Left lung (tissue), 14 donors: ENCODE measurements at places on chromosomes 7 and 10. TPM values are rescaled to one million over a fixed set of nuclear protein-coding genes. Genes with fewer than 3 reads are reported as not detected.

Gene NPSR1
- polyA plus RNA-seq, result not detected

- DNase-seq, result no peak
Measured at GRCh38 chr10:63703740-63704345, 182.6 kb downstream of the REEP3 start.

DNA sequence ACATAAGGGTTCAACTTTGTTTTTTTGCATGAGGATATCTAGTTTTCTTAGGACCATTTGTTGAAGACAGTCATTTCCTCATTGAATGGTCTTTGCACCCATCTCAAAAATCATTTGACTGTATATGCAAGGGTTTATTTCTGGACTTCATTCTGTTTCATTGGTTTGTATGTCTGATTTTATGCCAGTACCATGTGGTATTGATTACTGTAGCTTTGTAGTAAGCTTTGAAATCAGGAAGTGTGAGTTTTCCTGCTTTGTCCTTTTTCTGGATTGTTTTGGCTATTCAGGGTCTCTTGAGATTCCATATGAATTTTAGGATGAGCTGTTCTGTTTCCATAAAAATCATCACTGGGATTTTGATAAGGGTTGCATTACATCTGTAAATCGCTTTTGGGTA is 63.9 kb downstream of the SND1 start:
- no peak for DNase-seq

DNA sequence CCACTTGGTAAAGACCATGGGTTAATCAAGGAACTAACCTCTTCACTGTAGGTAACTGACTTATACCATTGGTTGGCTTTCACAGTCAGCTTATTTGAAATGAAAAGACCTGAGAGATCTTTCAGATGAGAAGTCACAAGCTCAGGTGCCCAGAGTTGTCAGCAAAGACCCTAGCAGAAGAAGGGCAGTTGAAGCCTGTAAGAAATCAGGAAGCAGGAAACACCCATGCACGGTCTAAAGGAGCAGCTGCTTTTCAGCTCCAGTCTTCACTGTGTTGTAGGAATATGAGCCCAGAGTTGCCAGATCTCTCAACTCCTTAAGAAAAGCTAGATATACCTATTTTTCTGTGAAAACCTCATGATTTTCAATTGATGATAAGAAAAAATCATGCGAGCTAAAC is 130.0 kb downstream of the ARID5B start:
- no peak for DNase-seq

DNA sequence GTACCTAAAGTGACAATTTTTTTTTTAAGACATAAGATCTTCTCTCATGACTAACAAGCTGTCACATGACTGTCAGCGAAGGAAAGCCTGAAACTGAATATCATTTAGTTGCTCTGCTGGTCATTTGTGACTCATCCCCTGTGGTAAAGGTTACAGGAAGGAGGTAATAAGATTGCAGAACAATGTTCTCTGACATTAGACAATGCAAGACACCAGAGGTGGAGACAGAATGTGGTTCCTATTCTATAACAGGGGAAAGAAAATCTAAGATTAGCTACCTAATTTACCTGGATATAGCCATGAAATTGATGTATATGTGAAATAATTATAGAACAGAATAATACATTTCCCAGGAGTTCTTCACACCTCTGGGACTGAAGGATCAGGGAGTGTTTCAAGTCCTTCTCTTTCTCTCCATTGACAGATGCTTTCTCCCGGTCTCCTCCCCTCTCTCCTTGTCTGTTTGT is 47.7 kb downstream of the LRGUK start:
- no peak for DNase-seq

DNA sequence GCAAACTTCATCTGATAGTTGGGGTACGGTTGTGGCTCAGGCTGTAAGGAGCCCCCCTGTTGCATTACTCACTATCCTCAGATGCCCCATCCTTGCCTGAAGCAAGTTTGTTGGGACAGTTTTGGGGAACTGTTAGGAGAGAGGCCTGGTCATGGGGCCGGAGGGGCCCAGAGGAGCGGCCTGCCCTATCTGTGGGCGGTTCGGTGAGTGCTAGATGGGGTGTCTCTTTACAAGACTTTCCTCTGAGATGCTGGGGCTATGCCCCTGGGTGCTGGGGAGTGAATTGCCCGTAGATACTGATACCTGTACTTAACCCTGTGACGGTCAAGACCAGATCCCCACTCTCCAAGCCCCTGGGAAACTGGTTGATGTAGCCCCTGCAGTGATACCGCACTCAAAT is 12.4 kb downstream of the CUX1 start:
- DNase-seq, result no peak

DNA sequence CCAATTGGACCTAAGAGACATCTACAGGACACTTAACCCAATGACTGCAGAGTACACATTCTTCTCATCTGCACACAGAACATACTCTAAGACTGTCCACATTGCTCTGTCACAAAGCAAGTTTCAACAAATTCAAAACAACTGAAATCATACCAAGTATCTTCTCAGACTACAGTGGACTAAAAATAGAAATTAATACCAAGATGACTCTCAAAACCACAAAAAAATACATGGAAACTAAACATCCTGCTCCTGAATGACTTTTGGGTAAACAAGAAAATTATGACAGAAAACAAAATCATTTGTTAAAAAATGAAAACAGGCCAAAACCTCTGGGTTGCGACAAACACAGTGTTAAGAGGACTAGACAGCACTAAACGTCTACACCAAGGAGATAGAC is 24.5 kb downstream of the SNX13 start:
- DNase-seq, result no peak

DNA sequence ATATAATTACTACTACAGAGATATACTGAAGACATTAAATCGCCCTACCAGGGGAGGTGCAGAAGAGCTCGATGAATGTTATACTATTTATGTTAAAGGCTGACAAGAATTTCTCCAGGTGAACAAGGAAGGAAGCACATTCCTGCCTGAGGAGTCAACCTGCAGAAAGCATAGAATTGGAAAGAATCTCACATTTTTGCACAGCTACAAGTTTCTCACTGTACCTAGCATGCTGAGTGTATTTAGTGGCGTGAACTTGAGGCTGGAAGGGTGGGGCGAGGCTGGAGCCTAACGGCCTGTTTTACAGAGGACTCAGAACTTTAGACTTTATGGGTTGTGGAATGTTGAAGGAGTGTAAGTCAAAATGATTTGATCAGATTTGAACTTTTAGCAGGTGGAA is 373.6 kb upstream of the LRGUK start:
- DNase-seq, result no peak

GRCh38 chr10:66586897-66587679 is 338.7 kb upstream of the LRRTM3 start:
- DNase-seq, result no peak

GRCh38 chr7:75734586-75735458 is 3.9 kb downstream of the HIP1 start:
- no peak for DNase-seq

GRCh38 chr7:87561102-87561501 is 39.6 kb downstream of the ABCB1 start:
- DNase-seq, result no peak

Gene KAZALD1
- 9.3 TPM for polyA plus RNA-seq

DNA sequence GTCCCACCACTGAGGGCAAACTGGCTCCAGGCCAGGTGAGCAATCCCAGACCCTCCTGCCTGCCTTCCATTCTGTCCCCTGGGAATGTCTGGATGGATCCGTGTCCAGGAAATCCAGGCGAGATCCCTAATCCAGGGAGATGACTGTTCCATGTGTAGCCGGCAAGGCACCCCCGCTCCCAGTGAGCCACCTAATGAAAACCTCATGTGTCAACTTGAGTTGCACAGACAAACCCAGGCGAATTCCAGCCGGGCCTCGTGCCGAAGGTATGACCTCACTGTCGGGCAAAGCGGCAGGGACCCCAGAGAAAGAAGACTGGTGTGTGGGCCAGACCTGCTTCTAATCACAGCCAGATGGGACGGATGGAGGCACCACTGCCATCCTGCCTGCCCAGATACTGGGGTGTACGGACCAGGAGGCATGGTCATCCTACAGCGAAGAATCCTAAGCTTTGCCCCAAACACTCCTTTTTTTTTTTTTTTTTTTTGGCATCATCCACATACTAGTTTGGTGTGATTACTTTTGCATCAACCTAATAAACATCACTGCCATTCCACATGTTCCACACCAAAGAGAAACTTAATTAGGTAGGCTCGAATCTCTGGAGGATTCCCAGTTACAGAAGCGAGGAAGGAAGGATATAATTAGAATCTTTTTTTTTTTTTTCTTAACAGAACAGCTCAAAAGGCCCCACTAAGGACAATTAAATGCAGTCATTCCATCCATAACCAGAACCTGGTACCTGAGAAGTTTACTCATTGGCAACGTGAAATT is 313.1 kb downstream of the CALN1 start:
- DNase-seq, result no peak

Gene PODXL
- polyA plus RNA-seq, result 55.3 TPM

Gene ABCC2
- polyA plus RNA-seq, result 0.75 TPM

GRCh38 chr7:152674860-152675758 is 832 bp downstream of the XRCC2 start:
- DNase-seq, result peak; percentile 85

DNA sequence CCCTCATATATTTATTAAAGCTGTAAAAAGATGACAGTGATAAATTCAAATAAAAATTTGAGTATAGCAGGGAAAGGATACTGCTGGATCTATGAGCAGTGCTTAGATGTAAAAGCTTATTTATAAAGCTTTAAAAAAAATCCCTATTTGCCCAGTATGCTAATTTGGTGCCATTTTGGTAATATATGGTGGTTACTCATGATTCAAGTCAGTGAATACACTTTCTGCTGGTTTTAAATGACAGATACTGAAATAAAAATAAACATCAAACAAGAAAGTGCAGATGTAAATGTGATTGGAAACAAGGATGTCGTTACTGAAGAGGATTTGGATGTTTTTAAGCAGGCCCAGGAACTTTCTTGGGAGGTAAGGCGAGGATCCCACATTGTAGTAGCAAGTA is 134.4 kb upstream of the SAMD8 start:
- DNase-seq, result no peak

- DNase-seq, result no peak
Measured at GRCh38 chr10:76012716-76013327, 581.4 kb downstream of the LRMDA start.

DNA sequence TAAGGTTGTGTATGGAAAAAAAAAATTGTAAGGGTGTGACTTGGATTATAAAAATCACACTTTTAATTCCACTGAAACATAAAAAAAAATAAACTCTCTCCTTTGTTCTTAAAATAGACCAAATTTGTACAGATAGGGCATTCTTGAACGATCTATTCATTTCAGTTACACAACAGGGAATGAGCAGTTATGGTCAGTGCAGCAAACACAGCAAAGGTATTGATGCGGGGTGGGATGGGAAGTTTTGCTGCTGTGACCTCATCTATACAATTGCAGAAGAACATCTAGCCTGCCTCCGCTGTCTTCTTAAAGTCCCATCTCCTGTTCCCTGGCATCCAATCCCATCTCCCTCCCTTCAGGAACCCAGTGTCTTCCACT is 580.2 kb downstream of the SUGCT start:
- no peak for DNase-seq

- no peak for DNase-seq
Measured at GRCh38 chr10:71575934-71576801, 143.4 kb downstream of the C10orf105 start.

DNA sequence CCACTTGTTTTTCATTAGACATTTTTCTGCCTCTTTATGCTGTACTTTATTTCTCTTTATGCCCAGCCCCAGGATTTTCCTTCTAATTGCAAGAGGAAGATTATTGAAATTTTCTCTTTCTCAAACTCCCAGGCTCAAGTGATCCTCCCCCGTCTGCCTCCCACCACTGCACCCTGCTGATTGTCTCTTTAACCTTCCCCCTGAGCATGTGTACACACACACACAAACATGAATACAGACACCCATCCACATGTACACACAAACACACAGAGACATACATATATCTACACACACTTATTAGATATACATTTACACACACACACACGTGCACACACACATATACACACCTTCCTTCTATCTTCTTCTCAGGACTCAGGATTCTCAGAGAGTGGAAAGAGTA is 37.3 kb upstream of the MAP3K8 start:
- DNase-seq, result no peak

Gene LRWD1
- polyA plus RNA-seq, result 22.2 TPM

GRCh38 chr10:130039141-130039540 is 71.5 kb downstream of the C10orf143 start:
- DNase-seq, result no peak

DNA sequence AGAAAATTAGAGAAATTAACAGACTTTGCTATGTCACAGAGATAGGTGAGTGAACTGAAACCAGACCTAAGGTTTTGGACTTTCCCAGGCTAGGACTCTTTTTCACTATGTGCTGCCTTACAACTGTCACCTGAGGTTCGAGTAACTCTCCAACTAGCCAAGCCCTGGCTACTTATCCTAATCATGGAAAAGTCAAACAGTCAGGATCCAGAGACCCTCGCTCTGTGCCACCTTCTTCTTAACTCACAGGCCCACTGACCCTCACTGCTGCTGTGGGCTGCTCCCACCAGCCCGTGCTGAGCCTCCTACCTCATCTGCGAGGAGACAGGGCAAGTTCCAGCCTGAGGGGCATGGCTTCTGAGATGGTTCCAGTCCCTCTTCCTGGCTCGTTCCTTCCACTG is 211.4 kb upstream of the KLF14 start:
- DNase-seq, result no peak

GRCh38 chr7:119664601-119665000 is 608.4 kb upstream of the KCND2 start:
- DNase-seq, result no peak

- no peak for DNase-seq
Measured at GRCh38 chr10:61164458-61165160, 220.6 kb upstream of the RHOBTB1 start.

- DNase-seq, result no peak
Measured at GRCh38 chr7:124914298-124914697, 15.3 kb downstream of the POT1 start.

Gene PTPN12
- polyA plus RNA-seq, result 157 TPM

DNA sequence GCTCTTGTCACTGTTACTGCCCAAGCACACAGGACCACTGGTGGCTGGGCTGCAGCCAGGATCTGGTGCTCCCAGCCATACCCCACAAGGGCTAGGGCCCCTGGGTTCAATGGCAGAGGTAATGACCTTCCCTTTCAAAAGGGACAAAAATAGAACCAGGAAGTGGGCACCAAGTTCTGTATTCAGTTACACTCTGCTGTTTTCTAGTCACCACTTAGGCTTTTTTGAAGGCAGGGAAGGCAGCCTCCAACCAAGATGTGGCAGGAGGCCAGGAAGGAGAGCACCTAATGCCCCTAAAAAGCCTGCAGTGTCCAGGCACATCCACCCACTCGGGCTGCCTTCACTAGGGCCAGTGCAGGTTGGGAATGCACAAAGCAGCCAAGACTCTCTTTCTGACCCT is 47.8 kb downstream of the NOD1 start:
- DNase-seq, result no peak
